Vagina (tissue), 2 donors: ENCODE measurements at places on chromosomes 5 and 9.

DNA sequence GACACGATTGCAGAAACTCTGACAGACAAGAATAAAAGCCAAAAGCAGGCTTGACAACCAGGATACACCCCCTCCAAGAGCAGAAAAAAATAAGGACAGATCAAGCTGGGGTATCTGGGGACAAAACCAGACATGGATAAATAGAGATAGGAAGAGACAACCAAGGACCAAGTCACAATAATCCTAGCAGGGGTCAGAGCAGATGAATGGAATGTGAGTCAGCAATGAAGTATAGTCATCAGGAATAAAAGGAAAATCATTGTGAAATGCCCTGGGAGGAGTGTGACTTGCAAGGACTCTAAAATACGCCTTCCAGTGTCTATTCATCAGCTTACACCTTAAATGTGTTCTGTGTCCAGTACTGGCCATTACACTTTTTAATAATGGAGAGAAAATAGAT, 206.8 kb downstream of the CAAP1 start:
- no peaks in the 10 kb centered on the region for H3K27me3 ChIP-seq
- no peak overlapping the region for H3K27ac ChIP-seq
- no peaks in the 10 kb centered on the region for H3K36me3 ChIP-seq
- no peak for DNase-seq

GRCh38 chr5:164748861-164749260, 1243.4 kb downstream of the MAT2B start:
- no peak overlapping the region for H3K27ac ChIP-seq
- H3K4me1 ChIP-seq = no peaks in the 10 kb centered on the region
- H3K27me3 ChIP-seq = no peaks in the 10 kb centered on the region
- no peaks in the 10 kb centered on the region for H3K36me3 ChIP-seq
- H3K4me3 ChIP-seq = no peak overlapping the region
- no peak for DNase-seq

GRCh38 chr5:160991205-160991604, 139.2 kb upstream of the ATP10B start:
- H3K4me1 ChIP-seq = no peaks in the 10 kb centered on the region
- H3K36me3 ChIP-seq = no peaks in the 10 kb centered on the region

DNA sequence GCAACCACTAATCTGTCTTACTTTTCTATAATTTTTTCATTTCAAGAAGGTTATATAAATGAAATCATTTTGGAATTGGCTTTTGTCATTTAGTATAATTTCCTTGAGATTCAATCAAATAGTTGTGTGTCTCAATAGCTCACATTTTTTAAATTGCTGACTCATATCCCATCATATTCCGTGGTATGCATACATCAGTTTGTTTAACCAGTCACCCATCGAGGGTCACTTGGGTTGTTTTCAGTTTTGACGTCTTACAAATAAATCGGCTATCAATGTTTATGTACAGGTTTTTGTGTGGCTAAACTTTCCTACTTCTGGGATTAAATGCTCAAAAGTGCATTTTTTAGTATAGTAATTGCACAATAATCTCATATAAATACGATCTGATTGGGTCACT, 185.5 kb downstream of the TAF11L14 start:
- H3K27ac ChIP-seq = no peak overlapping the region
- H3K36me3 ChIP-seq = no peaks in the 10 kb centered on the region

- no peak overlapping the region for H3K27ac ChIP-seq
- H3K4me3 ChIP-seq = no peak overlapping the region
- H3K4me1 ChIP-seq = no peaks in the 10 kb centered on the region
- no peaks in the 10 kb centered on the region for H3K36me3 ChIP-seq
These were observed 49.6 kb upstream of the ADRB2 start for GRCh38 chr5:148776780-148777179.

- H3K4me3 ChIP-seq = no peak overlapping the region
- H3K27ac ChIP-seq = no peak overlapping the region
- DNase-seq = no peak
- H3K36me3 ChIP-seq = no peaks in the 10 kb centered on the region
- no peaks in the 10 kb centered on the region for H3K4me1 ChIP-seq
These were observed 47.4 kb upstream of the BARX1 start for GRCh38 chr9:94002316-94003140.

DNA sequence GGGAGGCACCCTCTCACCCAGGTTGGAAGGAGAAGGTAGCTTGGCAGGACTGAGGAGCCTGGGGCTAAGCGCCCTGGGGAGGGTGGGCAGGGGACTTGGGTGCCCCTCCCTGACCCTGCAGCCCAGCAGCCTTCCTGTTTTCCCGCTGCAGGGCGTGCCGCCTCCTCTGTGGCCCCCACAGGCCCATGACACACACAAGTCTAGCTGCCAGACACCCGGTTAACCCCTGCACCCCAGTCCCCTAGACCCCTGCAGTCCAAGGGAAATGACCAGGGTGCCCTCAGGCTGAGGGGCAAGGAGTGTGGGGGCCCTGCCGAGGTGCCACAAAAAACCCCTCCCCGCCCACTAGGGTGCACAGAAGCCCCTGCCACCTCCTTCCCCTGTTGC, 33.0 kb downstream of the GOLGA2 start:
- no peak for DNase-seq
- peak overlapping the region; percentile 85 for H3K27ac ChIP-seq
- peak overlapping the region; percentile 42 for H3K4me3 ChIP-seq
- no peaks in the 10 kb centered on the region for H3K27me3 ChIP-seq
- peaks cover 31% of the 10 kb centered on the region for H3K4me1 ChIP-seq

DNA sequence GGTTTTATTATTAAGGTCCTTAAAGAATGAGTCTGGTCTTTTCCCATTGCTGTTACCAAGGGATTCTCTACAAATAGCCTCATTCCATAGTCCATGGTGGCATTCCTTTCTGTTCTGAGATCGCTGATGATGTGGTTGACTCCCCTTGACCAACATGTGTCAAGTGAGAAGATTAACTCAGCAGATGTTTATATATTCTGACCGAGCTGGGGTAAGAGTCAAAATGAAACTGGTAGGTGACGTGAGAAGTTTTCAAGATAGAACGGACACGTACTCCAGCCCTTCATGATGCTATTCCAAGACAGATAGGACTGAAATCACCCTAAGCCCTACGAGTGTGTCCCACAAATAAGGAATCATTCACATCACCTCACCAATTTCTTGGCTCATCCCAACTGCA, 155.5 kb upstream of the WWC1 start:
- H3K27ac ChIP-seq = no peak overlapping the region
- no peaks in the 10 kb centered on the region for H3K36me3 ChIP-seq
- H3K27me3 ChIP-seq = no peaks in the 10 kb centered on the region

DNA sequence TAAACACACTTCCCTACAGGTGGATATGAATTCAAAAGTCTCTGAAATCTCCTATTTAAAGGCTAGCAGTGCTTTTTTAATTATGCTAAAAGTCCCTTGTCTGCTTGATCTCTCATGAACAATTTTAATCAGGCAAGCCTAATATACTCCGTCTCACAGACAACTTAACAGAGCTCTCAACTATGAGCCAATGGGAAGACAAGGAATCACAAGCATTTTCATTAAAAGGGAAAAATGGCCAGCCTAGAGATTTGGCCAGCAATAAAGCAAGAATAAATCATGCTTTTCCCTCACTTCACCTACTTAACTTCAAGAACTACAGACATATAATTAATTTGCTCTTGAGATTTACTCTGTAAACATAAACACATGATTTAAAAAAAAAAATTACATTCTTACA, 78.0 kb downstream of the RFX3 start:
- H3K27me3 ChIP-seq = no peaks in the 10 kb centered on the region
- H3K4me1 ChIP-seq = no peaks in the 10 kb centered on the region
- DNase-seq = no peak
- no peak overlapping the region for H3K27ac ChIP-seq
- no peak overlapping the region for H3K4me3 ChIP-seq

GRCh38 chr5:150670275-150670947, 9.4 kb downstream of the MYOZ3 start:
- no peak overlapping the region for H3K27ac ChIP-seq
- no peak overlapping the region for H3K4me3 ChIP-seq
- H3K27me3 ChIP-seq = no peaks in the 10 kb centered on the region
- no peaks in the 10 kb centered on the region for H3K36me3 ChIP-seq

DNA sequence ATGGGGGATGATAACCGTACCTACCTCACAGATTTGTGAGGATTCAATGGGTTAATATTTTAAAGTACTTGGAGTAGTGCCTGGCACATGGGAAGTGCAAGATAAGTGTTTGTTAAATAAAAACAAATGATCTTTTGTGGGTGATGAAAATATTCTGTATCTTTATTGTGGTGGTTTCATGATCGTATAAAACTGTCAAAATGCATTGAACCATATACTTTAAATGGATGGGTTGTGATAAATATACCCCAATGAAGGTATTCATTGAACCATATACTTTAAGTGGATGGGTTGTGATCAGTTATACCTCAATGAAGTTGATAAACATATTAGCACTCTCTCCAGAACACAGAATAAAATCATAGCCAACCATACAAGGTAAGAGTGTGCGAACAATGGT, 234.5 kb downstream of the CRB2 start:
- no peaks in the 10 kb centered on the region for H3K4me1 ChIP-seq
- no peak overlapping the region for H3K27ac ChIP-seq
- H3K27me3 ChIP-seq = no peaks in the 10 kb centered on the region
- H3K36me3 ChIP-seq = no peaks in the 10 kb centered on the region

GRCh38 chr9:122446819-122447484, 30.8 kb downstream of the OR1J1 start:
- peaks cover 20% of the 10 kb centered on the region for H3K4me1 ChIP-seq
- DNase-seq = no peak
- no peaks in the 10 kb centered on the region for H3K36me3 ChIP-seq
- no peak overlapping the region for H3K27ac ChIP-seq

DNA sequence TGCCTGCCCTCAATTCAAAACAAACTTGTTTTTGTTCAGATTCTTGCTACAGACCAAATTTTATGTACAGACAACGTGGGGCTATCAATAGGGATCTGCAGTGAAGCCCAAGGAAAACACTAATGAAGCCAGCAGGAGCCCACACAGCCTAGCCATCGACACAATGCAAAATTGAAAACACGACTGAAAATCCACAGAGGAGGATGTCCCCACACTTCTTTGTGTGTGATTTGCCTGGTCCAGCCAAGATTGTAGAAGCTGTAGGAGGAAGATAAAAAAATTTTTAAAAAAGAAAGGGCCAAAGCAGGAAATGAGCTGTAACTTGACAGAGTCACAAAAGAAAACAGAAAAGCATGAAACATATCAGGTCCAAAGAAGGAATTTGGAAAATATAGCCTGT, 34.8 kb downstream of the HTR4 start:
- H3K27me3 ChIP-seq = no peaks in the 10 kb centered on the region
- DNase-seq = no peak
- no peak overlapping the region for H3K4me3 ChIP-seq
- no peaks in the 10 kb centered on the region for H3K4me1 ChIP-seq

DNA sequence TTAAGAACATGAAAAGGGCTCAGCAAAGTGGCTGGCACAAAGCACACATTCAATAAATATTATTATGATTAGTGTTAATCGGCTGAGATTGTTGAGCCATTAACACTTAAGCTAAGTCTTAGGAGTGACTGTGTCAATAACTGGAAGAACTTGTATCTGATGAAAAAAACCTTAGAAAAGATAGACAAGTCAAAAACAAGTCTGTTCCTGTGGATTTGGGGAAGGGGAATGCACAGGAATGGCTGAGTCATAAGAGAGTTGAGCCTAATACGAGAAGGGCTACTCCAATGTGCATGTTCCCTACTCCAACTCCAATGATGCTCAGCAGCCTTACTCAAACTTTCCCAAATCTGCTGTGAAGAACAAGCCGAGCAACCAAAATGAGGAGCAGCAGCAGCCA, 53.9 kb downstream of the MED27 start:
- no peaks in the 10 kb centered on the region for H3K36me3 ChIP-seq
- no peak for DNase-seq
- no peak overlapping the region for H3K4me3 ChIP-seq
- H3K4me1 ChIP-seq = peaks cover 29% of the 10 kb centered on the region

DNA sequence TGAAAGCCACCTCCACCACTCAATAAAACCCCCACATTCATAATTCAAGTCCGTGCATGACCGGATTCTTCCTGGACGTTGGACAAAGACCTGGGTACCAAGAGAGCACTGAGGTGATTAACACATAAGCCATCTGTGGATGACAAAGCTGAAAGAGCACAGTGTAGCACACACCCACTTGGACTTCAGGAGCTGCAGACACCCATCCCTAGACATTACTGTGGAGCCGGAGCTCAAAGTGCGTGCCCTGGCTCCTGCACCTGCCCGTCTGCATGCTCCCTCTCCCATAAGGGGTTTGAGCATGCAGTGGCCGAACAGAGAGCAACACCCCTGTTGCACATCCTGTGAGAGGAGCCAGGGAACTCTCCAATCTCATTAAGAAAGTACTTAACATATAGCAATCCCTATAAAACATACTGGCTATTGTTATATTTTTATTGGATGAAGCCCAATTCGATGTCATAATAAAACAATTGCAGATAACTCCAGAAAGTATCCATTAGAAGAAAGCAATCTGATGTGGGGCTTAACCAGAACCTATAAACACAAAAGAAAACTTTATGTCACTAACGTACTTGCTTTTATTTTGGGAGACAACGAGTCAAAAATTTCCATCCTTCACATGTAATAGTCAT, 1174.2 kb upstream of the C9orf72 start:
- H3K27ac ChIP-seq = no peak overlapping the region
- H3K4me1 ChIP-seq = no peaks in the 10 kb centered on the region
- H3K27me3 ChIP-seq = no peaks in the 10 kb centered on the region
- DNase-seq = no peak
- no peaks in the 10 kb centered on the region for H3K36me3 ChIP-seq

GRCh38 chr5:126358525-126358924, 64.7 kb upstream of the GRAMD2B start:
- no peaks in the 10 kb centered on the region for H3K36me3 ChIP-seq
- no peak for DNase-seq
- H3K4me1 ChIP-seq = peaks cover 11% of the 10 kb centered on the region
- no peak overlapping the region for H3K4me3 ChIP-seq

- no peak for DNase-seq
- H3K27me3 ChIP-seq = no peaks in the 10 kb centered on the region
- no peaks in the 10 kb centered on the region for H3K4me1 ChIP-seq
- no peak overlapping the region for H3K27ac ChIP-seq
These were observed 173.3 kb downstream of the RMI1 start for GRCh38 chr9:84153885-84154284.

DNA sequence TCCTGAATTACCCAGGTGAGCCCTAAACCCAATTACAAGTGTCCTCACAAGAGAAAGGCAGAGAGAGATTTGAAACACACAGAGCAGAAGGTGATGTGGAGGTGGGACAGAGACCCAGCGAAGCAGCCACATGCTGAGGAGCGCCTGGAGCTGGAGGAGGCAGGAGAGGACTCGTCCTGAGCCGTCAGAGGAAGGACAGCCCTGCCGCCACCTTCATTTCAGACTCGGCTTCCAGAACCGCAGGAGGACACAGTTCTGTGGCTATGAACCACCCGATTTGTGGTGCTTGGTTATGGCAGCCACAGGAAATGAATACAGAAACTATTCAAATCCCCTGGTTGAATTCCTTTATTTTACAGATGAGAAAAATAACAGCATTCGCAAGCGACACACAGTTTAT, 16.4 kb upstream of the FBP1 start:
- DNase-seq = no peak
- no peaks in the 10 kb centered on the region for H3K27me3 ChIP-seq
- no peak overlapping the region for H3K27ac ChIP-seq
- H3K4me1 ChIP-seq = no peaks in the 10 kb centered on the region
- no peak overlapping the region for H3K4me3 ChIP-seq
- no peaks in the 10 kb centered on the region for H3K36me3 ChIP-seq
